PC-3 (cell line): ENCODE measurements at places on chromosomes 6 and 20. TPM values are rescaled to one million over a fixed set of nuclear protein-coding genes. Genes with fewer than 3 reads are reported as not detected.
A peak's percentile ranks its signal among the peaks of the same experiment; 100 is the strongest.

- peak; percentile 28 for DNase-seq
- H3K27ac ChIP-seq, result no peak overlapping the region
- no peak overlapping the region for H3K4me3 ChIP-seq
- no peaks in the 10 kb centered on the region for H3K36me3 ChIP-seq
- H3K4me1 ChIP-seq, result peaks cover 18% of the 10 kb centered on the region
Observed at GRCh38 chr6:52876056-52876787, 33.3 kb downstream of the GSTA3 start.

- no peak overlapping the region for H3K4me3 ChIP-seq
- DNase-seq, result peak; percentile 68
- H3K27me3 ChIP-seq, result no peaks in the 10 kb centered on the region
- H3K4me1 ChIP-seq, result peaks cover 20% of the 10 kb centered on the region
Observed at GRCh38 chr6:142871910-142872331, 73.1 kb downstream of the HIVEP2 start.

DNA sequence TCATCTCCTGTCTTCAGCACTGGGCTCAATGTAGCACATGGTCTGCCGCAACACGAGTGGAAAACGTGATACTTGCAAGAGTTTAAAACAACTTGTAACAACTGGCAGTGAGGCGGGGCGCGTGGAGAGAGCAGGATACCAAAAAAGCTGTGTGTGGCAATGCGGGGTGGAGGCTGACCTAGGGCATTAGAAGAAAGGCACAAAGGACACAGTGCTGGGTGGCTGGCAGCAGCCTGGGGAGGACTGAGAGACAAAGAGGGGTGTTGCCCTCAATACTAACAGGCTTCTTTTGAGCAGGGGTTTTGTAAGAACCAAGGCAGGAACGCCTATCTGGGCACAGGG, 1.5 kb upstream of the GFOD1 start:
- peaks cover 20% of the 10 kb centered on the region for H3K4me1 ChIP-seq
- H3K36me3 ChIP-seq, result no peaks in the 10 kb centered on the region
- no peak overlapping the region; the same call in 1 of the 2 replicates for H3K4me3 ChIP-seq
- DNase-seq, result no peak
- no peaks in the 10 kb centered on the region for H3K27me3 ChIP-seq
- no peak overlapping the region for H3K27ac ChIP-seq

DNA sequence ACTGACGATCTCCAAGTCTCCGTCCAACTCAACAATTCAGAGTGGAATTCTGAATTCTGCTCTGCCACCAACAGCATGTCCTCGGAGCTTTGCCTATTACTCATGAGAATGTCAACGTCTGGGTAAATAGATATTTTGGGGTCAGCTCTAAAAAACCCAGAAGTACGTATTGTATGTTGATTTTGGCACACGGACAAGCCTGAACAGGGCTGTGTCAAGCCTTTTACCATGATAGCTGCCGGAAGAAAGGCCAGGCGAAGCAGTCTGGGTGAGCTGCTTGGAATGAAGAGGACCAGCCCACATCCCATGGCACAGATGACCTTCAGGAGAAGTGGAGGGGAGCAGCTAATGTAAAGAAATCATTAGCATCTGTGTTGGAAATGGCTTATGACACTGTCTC, 88.0 kb upstream of the JAG1 start:
- peaks cover 42% of the 10 kb centered on the region for H3K4me1 ChIP-seq
- peaks cover 13% of the 10 kb centered on the region for H3K36me3 ChIP-seq
- H3K27ac ChIP-seq, result peak overlapping the region; percentile 94
- peak; percentile 98 for DNase-seq

DNA sequence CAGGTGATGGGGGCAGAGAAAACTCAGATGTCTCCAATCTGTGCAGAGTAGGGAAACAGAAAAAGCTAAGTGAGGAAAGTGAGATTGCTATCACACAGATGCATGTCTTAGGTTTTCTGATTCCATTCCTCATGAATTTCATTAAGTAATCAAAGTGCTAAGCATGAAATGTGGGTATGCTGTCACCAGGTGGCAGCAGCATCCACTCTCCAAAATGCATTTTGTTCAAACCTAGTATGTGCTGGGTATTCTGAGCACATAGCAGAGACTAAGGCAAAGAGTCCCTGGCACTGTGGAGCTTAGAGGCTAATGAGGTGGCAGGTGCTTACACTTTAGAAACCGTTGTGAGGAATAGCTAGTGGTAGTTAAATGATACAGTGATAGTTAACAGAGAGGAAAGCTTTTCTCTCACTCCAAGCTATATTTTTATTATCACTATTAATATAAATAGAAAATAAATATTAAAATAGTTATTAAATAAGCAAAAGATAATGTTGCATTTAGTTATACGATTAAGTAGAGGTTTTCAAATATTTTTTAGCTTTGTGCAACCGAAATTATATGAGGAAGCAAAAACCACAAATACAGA, 179.5 kb downstream of the CDH26 start:
- no peak overlapping the region for H3K27ac ChIP-seq
- no peaks in the 10 kb centered on the region for H3K4me1 ChIP-seq
- no peaks in the 10 kb centered on the region for H3K36me3 ChIP-seq

GRCh38 chr6:4589295-4589694, 186.9 kb upstream of the CDYL start:
- H3K4me1 ChIP-seq, result no peaks in the 10 kb centered on the region
- H3K4me3 ChIP-seq, result no peak overlapping the region
- H3K27me3 ChIP-seq, result no peaks in the 10 kb centered on the region
- no peak overlapping the region for H3K27ac ChIP-seq

The PSORS1C2 gene
- total RNA-seq, result not detected in 2 replicates

DNA sequence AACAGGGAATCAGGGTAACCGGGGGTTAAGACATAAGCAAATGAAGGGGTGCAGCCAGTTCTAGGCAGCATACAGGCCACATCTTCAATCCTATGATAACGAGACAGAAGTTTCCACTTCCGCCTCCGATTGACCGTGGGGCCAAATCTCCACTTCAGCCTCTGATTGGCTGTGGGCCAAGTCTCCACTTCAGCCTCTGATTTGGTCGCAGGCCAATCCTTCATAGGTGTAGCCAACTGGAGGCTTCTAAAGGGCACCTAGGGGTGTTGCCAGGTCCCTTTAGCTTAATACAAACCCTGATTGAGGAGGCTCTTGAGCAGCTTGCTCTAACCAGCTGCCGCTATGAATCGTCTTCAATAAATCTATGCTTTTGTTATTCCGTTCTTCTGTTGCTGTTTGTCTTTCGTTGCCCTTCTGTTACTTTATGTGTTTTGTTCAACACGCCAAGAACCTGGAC, 2.1 kb upstream of the ERGIC3 start:
- H3K27me3 ChIP-seq, result no peaks in the 10 kb centered on the region
- no peak for DNase-seq
- H3K27ac ChIP-seq, result no peak overlapping the region
- H3K4me3 ChIP-seq, result no peak overlapping the region
- peaks cover 7% of the 10 kb centered on the region; the same call in 1 of the 2 replicates for H3K36me3 ChIP-seq

The DEFB127 gene
- not detected in 2 replicates for total RNA-seq
